ENCODE measurements at places on chromosomes 12 and 14. TPM values are rescaled to one million over a fixed set of nuclear protein-coding genes. Genes with fewer than 3 reads are reported as not detected.
A peak's percentile ranks its signal among the peaks of the same experiment; 100 is the strongest.

DNA sequence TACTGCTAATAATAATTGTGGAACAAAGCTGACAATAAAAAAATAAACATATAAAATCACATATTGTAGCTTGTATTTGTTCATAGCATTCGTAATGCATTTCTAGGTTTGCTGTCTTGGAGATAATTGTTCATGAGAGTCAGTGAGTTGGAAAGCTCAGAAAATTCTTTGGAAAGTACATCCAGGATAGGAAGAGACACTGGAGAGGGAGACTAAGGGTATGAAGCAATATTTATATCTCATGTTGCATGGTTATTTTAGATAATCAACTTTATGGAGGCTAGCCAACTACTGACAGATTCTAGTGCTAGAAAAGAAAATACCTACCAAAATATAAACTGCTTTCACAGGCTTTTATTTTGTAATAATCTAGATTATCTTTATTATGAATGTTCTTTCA, 1095.2 kb downstream of the FSCB start:
- no peaks in the 10 kb centered on the region for H3K4me1 ChIP-seq
- H3K4me3 ChIP-seq, result no peak overlapping the region
- DNase-seq, result peak; percentile 18
- no peaks in the 10 kb centered on the region for H3K36me3 ChIP-seq
- H3K27me3 ChIP-seq, result no peaks in the 10 kb centered on the region
- no peak overlapping the region for H3K27ac ChIP-seq

GRCh38 chr12:43316520-43316919, 235.5 kb downstream of the ADAMTS20 start:
- H3K4me1 ChIP-seq, result peaks cover 4% of the 10 kb centered on the region
- H3K27me3 ChIP-seq, result no peaks in the 10 kb centered on the region
- no peak for DNase-seq
- no peak overlapping the region for H3K4me3 ChIP-seq
- H3K36me3 ChIP-seq, result no peaks in the 10 kb centered on the region

DNA sequence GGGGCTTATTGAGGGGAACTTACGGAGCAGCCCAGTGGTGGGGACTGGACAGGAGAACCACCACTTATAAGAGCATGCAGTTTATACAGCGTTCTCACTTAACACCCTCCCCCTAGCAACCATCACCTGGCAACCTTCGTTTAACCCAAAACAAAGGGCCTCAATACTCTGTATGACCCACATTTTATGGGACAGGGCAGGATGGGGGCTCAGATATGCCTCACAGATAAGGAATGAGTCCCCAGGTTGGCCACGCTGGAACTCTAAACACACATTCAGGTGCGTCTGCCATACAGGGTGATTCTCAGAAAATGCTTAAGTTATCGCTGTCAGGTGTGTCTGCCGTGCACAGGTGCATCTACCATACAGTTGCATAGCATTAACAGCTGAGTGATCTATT, 99.2 kb downstream of the GCH1 start:
- H3K36me3 ChIP-seq, result no peaks in the 10 kb centered on the region
- H3K27me3 ChIP-seq, result no peaks in the 10 kb centered on the region
- no peak overlapping the region for H3K27ac ChIP-seq
- no peaks in the 10 kb centered on the region for H3K4me1 ChIP-seq
- DNase-seq, result no peak
- H3K4me3 ChIP-seq, result no peak overlapping the region

The TRHDE gene
- 5.0 TPM for total RNA-seq

The CLECL1 gene
- not detected for total RNA-seq

GRCh38 chr12:22577667-22578066, 33.3 kb upstream of the C2CD5 start:
- no peak overlapping the region for H3K4me3 ChIP-seq
- no peak overlapping the region for H3K27ac ChIP-seq
- no peaks in the 10 kb centered on the region for H3K4me1 ChIP-seq
- H3K27me3 ChIP-seq, result no peaks in the 10 kb centered on the region

DNA sequence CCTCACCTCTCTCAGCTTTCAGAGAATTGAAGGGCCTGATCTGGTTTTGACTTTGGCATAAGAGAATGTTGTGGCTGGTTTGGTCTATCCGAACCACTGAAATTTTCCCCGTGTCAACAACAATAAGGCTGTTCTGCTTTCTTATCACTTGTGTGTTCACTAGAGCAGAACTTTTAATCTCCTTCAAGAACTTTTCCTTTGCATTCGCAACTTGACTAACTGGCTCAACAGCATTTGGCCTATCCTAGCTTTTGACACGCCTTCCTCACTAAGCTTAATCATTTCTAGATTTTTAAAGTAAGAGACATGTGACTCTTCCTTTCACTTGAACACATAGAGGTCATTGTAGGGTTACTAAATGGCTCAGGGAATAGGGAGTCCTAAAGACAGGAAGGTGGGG, 25.9 kb upstream of the EDDM3A start:
- H3K36me3 ChIP-seq, result no peaks in the 10 kb centered on the region
- peak; percentile 58 for DNase-seq
- peaks cover 7% of the 10 kb centered on the region for H3K4me1 ChIP-seq
- peak overlapping the region; percentile 85 for H3K27ac ChIP-seq

- H3K36me3 ChIP-seq, result no peaks in the 10 kb centered on the region
- H3K27me3 ChIP-seq, result no peaks in the 10 kb centered on the region
- H3K4me1 ChIP-seq, result no peaks in the 10 kb centered on the region
- H3K27ac ChIP-seq, result no peak overlapping the region
- no peak overlapping the region for H3K4me3 ChIP-seq
Measured at GRCh38 chr14:105748204-105748578, 221.8 kb downstream of the TMEM121 start.

The SOAT2 gene
- 21.8 TPM for total RNA-seq

DNA sequence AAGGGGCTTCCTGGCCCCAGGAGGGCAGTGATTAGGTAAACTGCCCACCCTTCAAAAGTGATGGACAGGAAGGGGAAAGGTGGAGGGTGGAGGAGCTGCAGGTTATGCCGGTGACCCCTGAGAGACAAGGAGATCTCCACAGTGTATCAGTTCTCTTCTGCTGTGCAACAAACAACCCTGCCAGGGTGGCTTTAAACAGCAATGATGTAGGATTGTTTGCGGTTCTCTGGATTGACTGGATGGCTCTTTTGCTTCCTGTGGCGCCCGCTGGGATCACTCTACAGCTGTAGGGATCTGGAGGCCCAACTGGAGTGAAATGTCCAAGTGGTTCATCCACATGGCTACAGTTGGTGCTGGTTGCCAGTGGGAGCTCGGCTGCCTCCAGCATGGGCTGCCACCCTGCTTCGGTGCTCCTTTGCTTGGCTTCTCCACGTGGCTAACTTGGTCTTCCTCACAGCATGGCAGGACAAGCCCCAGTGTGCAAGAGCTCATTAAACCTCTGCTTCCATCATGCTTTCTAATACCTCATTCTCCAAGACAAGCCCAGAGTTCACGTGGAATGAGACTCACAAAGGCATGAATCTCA, 8.6 kb upstream of the ANKRD9 start:
- H3K27ac ChIP-seq, result no peak overlapping the region
- H3K36me3 ChIP-seq, result no peaks in the 10 kb centered on the region
- no peak for DNase-seq
- no peaks in the 10 kb centered on the region for H3K4me1 ChIP-seq
- H3K4me3 ChIP-seq, result no peak overlapping the region
- no peaks in the 10 kb centered on the region for H3K27me3 ChIP-seq

DNA sequence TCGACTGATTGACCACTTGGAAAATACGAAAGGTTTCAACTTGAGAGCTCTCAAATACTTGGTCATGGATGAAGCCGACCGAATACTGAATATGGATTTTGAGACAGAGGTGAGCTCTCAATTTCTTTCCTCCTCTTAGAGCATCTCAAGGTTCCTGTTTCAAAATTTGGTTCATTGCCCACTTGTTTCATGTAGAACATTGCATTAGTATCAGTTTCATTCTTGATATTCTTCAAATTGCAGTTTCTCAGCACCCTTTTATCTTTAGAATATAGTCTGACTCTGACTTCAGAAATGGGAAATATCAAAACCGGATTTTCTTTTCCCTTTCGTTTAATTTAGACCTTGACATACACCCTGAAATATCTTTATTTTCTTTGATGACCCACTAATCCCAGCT, 8.8 kb downstream of the DDX47 start:
- H3K27ac ChIP-seq, result no peak overlapping the region
- no peak overlapping the region for H3K4me3 ChIP-seq
- no peaks in the 10 kb centered on the region for H3K36me3 ChIP-seq
- peaks cover 19% of the 10 kb centered on the region for H3K4me1 ChIP-seq
- no peaks in the 10 kb centered on the region for H3K27me3 ChIP-seq

- H3K4me1 ChIP-seq, result no peaks in the 10 kb centered on the region
- no peak overlapping the region for H3K4me3 ChIP-seq
- H3K27me3 ChIP-seq, result no peaks in the 10 kb centered on the region
- DNase-seq, result no peak
Measured at GRCh38 chr12:21324551-21324950, 10.2 kb downstream of the SLCO1A2 start.

DNA sequence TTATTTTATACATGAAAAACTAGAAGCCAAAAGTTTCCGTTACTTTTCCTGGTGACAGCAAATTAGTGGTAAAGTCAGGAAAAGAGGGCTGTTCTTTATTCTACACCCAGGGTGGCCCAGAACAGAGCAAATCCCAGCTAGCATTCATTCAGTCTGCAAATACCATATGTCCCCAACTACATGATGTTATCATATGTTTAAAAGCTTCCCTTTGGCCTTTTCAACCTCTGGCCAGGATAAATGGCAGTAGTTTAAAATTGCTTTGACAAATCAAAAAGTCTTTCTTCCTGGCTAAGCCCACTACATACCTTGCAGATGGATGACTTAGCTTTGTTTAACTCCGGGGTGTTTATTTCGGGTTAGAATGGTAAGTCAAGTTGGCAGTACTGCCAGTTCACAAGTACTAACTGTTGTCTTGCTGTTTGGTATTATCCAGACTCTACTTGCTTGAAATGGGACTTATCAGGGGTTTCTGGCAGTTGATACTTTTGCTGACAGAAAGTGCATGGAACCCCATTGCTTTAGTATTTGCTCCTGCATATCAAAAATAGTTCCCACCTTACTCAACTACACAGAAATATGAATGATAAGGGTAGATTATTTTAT, 69.7 kb downstream of the PKP2 start:
- no peak for DNase-seq
- no peaks in the 10 kb centered on the region for H3K27me3 ChIP-seq
- no peaks in the 10 kb centered on the region for H3K36me3 ChIP-seq
- H3K4me1 ChIP-seq, result peaks cover 6% of the 10 kb centered on the region
- H3K4me3 ChIP-seq, result no peak overlapping the region

The NKX2-1 gene
- 2.7 TPM for total RNA-seq

DNA sequence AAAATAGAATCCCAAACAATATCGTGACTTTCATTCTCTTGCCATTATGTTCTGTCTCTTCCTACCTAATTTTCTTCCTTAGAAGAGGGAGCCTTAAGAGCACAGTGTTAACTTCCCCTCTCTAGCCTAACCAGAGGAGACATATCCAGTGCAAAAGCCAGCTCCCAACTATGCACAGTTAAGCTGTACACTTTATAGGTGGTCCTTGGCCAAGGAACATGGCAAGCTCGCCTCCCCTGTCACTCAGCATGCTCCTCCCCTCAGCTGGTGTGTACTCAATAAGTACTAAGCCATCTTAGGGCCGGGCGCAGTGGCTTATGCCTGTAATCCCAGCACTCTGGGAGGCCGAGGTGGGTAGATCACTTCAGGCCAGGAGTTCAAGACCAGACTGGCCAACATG, 255.1 kb upstream of the TMPO start:
- no peak for DNase-seq
- H3K4me1 ChIP-seq, result no peaks in the 10 kb centered on the region
- H3K27ac ChIP-seq, result no peak overlapping the region
- H3K27me3 ChIP-seq, result peaks cover 4% of the 10 kb centered on the region
- H3K4me3 ChIP-seq, result no peak overlapping the region

DNA sequence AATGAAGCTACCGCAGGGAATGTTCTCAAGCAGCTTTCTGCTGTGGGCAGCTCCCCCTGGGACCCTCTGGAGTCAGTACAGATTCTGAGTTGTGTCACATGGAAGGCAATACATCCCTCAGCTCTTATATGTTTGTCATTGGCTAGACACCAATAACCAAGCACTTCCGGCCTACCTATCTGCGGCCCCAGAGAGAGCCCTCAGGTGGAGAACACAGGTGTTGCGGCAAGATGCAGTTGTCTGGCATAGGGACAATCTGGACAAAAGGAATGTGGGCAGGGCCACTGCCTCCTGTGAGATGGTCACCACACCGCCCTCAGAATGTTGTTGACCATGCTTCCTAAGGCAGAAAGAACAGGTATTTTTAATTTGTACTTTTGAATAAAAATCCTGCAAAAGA, 118.7 kb downstream of the BRMS1L start:
- no peaks in the 10 kb centered on the region for H3K36me3 ChIP-seq
- peak; percentile 20 for DNase-seq
- no peaks in the 10 kb centered on the region for H3K27me3 ChIP-seq
- H3K4me1 ChIP-seq, result no peaks in the 10 kb centered on the region
- H3K27ac ChIP-seq, result no peak overlapping the region
- no peak overlapping the region for H3K4me3 ChIP-seq

The BDKRB2 gene
- total RNA-seq, result 4.7 TPM

DNA sequence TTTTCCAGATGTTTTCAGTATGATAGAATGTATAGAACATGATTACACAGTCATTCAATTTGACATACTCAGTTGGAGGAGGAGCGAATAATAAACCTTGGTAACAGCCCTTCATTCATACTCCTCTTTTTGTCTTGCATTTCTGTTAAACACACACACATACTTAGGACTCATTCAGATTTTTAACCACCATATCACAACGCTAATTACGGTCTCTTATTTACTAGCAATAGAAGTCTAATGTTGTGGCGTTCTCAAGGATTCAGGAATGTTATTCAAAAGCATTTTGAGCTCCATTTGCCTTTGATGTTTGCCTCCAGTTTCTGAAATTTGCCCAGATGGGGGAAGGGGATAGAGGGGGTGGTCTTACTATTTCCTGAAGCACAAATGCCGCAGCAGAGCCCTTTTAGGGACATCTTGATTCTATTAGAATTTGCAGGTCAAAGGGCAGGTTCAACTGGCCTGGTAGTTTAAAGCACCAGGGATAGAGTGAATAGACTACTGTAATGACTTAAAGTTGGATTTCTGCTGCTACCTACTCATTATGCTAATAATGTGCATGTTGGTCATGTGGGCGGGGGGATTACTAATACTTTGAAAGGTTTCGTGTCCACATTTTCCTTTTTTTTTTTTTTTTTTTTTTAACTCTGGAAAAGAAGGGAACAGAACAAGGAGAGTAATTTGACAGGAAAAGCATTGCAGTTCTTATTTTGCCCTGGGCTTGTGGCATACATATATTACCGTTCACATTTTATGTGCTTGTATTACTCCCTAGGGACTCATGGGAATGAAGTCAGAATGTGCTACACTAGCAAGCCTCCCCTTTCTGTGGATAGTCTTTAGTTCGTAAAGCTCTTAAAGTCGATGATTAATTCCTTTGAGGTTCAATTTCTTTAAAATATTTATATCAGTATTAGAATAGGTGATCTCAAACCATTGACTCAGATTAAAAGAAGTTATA, 226.8 kb downstream of the FBXL14 start:
- no peaks in the 10 kb centered on the region for H3K27me3 ChIP-seq
- no peak overlapping the region for H3K4me3 ChIP-seq
- DNase-seq, result no peak
- H3K36me3 ChIP-seq, result no peaks in the 10 kb centered on the region
- no peaks in the 10 kb centered on the region for H3K4me1 ChIP-seq

The MMP19 gene
- 6.4 TPM for total RNA-seq

The EIF2S3B gene
- total RNA-seq, result 1.3 TPM

Measured in hepatocyte (in vitro differentiated cells).